RWPE2 (cell line): ENCODE measurements at places on chromosomes 6 and 20.

GRCh38 chr6:91358986-91359385, 772.1 kb upstream of the MAP3K7 start:
- no peak for DNase-seq
- H3K4me1 ChIP-seq: no peaks in the 10 kb centered on the region
- H3K27ac ChIP-seq: no peak overlapping the region

DNA sequence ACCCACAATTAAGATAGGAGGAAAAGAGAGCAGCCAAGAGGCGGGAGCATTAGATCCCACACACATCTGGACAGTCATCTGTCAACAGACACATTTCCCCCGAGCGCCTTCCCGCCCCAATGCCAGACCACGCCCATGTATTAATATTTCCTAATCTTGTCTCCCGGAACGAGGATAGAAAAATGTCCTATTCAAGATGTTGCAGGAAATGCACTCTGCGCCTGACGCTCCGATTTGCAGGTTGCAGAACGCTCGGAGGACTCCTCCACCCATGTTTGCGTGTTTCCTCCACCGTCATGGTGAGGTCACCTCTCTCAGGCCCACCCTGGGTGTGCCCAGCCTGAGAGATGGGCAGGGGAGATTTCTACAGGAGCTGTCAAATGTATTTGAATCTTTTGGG, 215.2 kb downstream of the TAF4 start:
- DNase-seq: no peak
- H3K36me3 ChIP-seq: peaks cover 5% of the 10 kb centered on the region; the same call in 1 of the 2 replicates
- H3K4me3 ChIP-seq: no peak overlapping the region
- H3K27me3 ChIP-seq: no peaks in the 10 kb centered on the region
- H3K27ac ChIP-seq: no peak overlapping the region

DNA sequence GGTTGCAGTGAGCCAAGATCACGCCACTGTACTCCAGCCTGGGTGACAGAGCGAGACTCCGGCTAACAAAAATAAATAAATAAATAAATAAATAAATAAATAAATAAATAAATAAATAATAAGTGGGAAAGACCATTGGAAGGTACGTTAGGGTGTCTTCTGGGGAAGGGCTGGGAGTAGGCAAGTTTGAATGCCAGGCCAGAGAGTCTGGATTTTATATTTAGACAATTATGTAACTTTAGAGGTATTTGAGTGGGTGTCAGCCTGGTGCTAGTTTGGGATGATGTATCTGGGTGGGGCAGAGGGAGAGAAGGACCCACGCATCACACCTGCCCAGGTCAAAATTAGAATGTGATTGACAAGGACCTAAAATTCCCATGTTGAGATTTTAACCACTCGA, 108.5 kb upstream of the PRND start:
- no peaks in the 10 kb centered on the region for H3K36me3 ChIP-seq
- no peaks in the 10 kb centered on the region for H3K27me3 ChIP-seq
- DNase-seq: no peak

DNA sequence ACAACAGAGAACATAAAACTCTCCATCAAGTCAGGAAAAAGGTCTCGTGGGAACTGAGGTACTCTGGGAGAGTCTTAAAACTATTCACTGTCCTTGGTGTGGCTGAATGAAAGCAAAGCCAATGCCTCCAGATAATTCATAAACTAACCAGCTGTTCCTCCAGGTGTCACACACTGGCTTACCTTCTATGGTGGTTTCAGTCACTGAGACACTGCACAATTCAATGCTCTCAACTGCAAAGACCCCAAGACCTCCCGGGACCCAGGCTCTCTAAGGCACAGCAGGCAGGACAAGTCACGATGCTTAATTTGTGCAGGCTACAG, 100.8 kb downstream of the GMPR start:
- no peak for DNase-seq
- H3K27me3 ChIP-seq: no peaks in the 10 kb centered on the region
- H3K27ac ChIP-seq: peak overlapping the region; percentile 52

GRCh38 chr6:113522376-113522775, 334.8 kb upstream of the MARCKS start:
- H3K4me1 ChIP-seq: no peaks in the 10 kb centered on the region
- no peaks in the 10 kb centered on the region for H3K36me3 ChIP-seq
- no peak overlapping the region for H3K4me3 ChIP-seq

DNA sequence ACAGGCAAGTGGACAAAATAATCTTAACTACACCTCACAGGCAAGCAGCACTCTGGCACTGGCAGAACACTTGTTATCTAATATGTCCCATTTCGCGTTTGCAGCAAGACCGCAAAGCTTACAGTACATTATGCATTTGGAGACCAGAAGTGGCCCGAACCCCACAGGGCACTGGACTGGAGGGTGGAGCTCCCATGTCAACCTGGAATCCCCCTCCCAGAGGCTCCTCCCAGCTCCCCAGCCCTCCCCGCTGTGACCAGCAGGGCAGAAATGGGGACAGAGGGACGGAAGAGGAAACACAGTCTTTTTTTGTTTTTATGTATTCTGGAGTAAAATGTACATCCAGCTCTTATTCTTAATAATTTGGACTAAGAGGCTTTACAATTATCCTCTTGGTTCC, 263.7 kb downstream of the SMOC2 start:
- no peak overlapping the region for H3K4me3 ChIP-seq
- DNase-seq: no peak
- no peak overlapping the region for H3K27ac ChIP-seq
- H3K27me3 ChIP-seq: no peaks in the 10 kb centered on the region
- no peaks in the 10 kb centered on the region for H3K36me3 ChIP-seq

DNA sequence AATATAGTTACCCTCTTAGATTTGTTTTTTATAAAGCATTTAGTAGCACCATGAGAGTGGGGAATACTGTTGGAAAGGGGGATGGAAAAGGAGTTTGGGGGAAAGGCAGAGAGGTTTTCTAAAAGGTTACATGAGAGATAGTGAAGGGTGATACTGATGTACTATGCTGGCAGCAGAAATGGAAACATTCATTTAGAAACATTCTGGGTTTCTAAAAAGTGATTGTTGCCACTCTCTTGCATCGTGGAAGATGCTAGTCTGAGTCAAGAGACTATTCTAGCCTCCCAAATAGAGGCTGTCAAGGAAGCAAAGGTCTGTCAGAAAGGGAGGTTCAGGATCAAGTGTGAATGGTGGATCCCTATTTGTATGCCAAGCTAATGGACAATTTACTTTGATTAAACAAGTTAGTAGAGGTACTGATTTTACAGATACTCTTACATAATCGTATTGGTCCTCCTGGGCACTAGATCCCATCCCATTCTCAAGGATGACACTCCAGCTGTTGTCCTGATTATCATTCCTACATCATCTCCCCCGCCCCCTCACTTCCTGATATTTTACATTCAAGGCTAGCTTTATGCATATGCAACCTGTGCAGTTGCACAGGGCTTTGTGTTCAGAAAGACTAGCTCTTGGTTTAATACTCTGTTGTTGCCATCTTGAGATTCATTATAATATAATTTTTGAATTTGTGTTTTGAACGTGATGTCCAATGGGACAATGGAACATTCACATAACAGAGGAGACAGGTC, 15.4 kb upstream of the ABT1 start:
- DNase-seq: no peak
- H3K27ac ChIP-seq: no peak overlapping the region

DNA sequence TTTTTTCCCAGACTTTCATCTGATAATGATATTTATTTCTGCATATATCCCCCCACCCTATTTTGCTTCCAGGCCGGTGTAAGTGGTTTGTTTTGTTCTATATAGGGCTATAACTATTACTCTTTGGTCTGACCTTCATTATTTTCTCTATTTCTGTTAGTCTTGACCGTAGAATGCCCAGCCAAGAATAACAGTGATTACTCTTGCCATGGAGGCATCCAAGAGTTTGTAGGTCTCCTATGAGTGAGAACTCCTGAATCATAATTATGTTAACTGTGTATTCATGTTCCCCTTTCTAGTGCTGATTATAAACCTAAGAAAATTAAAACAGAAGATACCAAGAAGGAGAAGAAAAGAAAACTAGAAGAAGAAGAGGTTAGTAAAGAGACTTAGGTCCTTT, 52.2 kb downstream of the TOP1 start:
- DNase-seq: no peak
- H3K36me3 ChIP-seq: peaks cover 100% of the 10 kb centered on the region
- no peak overlapping the region for H3K27ac ChIP-seq
- H3K4me1 ChIP-seq: peaks cover 18% of the 10 kb centered on the region

- no peak overlapping the region for H3K4me3 ChIP-seq
- peaks cover 49% of the 10 kb centered on the region for H3K36me3 ChIP-seq
- no peak overlapping the region for H3K27ac ChIP-seq
- H3K27me3 ChIP-seq: no peaks in the 10 kb centered on the region
- DNase-seq: no peak
- H3K4me1 ChIP-seq: peaks cover 4% of the 10 kb centered on the region
Observed at GRCh38 chr6:75102301-75102700, 103.6 kb downstream of the COL12A1 start.

GRCh38 chr20:43988867-43989266, 74.2 kb downstream of the TOX2 start:
- no peaks in the 10 kb centered on the region for H3K36me3 ChIP-seq
- no peaks in the 10 kb centered on the region for H3K27me3 ChIP-seq
- no peak overlapping the region for H3K4me3 ChIP-seq
- no peak for DNase-seq
- H3K27ac ChIP-seq: no peak overlapping the region

DNA sequence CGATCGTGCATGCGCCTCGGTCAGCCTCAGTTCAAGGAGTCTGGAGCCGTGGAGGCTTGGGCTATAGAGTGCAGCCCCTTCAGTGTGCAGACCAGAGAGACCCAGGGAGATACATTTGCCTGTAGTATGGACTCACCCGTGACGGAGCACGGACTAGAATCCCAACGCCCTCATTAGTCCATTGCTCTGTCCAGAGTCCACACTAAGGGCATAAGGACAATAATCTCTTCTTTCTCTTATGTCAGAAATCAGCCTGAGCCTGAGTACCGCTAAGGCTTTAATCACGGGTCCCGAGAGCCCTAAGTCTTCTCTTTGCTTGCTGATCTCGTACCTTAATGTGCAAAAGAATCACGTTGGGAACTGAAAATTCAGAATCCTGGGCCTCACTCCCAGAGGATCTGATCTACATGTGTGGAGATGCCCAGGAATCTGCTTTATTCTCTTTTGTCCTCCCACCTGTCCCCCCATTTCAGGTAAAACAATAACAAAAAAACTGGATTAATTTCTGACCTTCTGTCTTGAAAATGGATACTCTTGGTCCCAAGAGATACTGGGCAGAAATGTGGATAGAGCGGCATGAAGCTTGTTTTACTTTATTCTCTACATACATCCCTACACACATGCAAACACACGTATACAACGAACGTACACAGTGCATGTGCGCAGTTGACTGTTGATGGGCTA, 671 bp downstream of the BPHL start:
- H3K27ac ChIP-seq: peak overlapping the region; percentile 39
- H3K4me3 ChIP-seq: peak overlapping the region; percentile 61
- no peaks in the 10 kb centered on the region for H3K27me3 ChIP-seq
- no peaks in the 10 kb centered on the region for H3K36me3 ChIP-seq
- no peak for DNase-seq

DNA sequence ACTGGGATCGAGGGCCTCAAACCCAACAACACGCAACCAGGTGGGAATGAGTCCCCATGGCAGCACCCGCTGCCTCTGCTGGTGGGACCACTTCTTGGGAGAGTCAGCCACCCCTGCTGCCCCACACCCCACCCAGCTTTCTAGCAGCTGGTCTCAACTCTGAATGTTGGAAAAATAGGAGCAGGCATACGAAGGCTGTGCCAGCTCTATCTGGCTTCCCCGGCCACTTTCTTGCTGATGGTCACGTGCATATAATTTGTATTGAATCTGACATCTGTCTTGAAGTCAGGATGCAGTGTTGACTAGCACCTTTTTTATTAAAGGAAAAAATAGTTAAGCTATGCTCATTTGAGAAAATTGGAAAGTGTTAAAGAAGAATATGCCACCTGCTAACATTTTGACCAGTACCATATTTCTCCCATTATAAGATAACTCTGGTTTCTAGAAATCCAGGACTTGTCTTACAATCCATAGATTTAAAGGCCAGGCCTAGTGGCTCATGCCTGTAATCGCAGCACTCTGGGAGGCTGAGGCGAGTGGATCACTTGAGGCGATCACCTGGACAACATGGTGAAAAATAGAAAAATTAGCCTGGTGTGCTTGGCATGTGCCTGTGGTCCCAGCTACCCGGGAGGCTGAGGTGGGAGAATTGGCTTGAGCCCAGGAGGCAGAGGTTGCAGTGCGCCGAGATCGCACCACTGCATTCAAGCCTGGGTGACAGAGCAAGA, 26.9 kb upstream of the MAPRE1 start:
- DNase-seq: no peak
- H3K4me1 ChIP-seq: no peaks in the 10 kb centered on the region
- no peaks in the 10 kb centered on the region for H3K27me3 ChIP-seq
- no peak overlapping the region for H3K4me3 ChIP-seq
- H3K36me3 ChIP-seq: no peaks in the 10 kb centered on the region

DNA sequence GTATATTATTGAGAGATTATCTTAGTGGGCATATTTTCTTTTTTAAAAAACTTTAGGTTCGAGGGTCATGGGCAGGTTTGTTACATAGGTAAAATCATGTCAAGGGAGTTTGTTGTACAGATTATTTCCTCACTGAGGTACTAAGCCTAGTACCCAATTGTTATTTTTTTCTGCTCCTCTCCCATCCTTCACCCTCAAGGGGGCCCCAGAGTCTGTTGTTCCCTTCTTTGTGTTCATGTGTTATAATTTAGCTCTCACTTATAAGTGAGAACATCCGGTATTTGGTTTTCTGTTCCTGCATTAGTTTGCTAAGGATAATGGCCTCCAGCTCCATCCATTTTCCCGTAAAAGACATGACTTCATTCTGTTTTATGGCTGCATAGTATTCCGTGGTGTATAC, 247.9 kb upstream of the RAB32 start:
- H3K4me1 ChIP-seq: peaks cover under 1% of the 10 kb centered on the region
- H3K4me3 ChIP-seq: no peak overlapping the region
- no peak for DNase-seq
- no peaks in the 10 kb centered on the region for H3K36me3 ChIP-seq
- H3K27ac ChIP-seq: no peak overlapping the region
- no peaks in the 10 kb centered on the region for H3K27me3 ChIP-seq

DNA sequence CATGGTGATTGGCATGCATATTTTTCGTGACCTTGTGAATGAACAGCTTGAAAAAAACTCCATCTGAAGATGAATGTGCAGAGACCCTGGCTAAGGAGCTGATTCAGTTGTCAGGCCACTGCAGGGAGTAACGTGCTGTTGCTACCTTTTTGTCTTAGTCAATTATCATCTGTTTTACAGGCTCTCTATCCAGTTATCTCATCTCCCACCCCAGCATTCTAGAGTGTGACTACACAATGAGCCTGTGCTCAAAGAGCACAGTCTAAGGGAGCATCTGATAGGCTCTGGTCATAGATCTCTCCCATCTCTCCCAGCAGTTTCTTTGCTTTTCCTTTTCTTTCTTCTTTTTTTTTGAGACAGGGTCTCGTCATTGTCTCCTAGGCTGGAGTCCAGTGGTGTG, 45.5 kb downstream of the NDRG3 start:
- H3K4me1 ChIP-seq: no peaks in the 10 kb centered on the region
- H3K36me3 ChIP-seq: no peaks in the 10 kb centered on the region
- H3K27me3 ChIP-seq: no peaks in the 10 kb centered on the region
- H3K27ac ChIP-seq: no peak overlapping the region
- no peak overlapping the region for H3K4me3 ChIP-seq
- DNase-seq: no peak

- H3K27ac ChIP-seq: no peak overlapping the region
- H3K4me1 ChIP-seq: no peaks in the 10 kb centered on the region
- DNase-seq: no peak
Observed at GRCh38 chr6:10621213-10621612, 73.2 kb downstream of the C6orf52 start.

- no peak overlapping the region for H3K4me3 ChIP-seq
- peaks cover 34% of the 10 kb centered on the region for H3K4me1 ChIP-seq
- H3K36me3 ChIP-seq: no peaks in the 10 kb centered on the region
- no peaks in the 10 kb centered on the region for H3K27me3 ChIP-seq
- DNase-seq: no peak
- peak overlapping the region; percentile 38 for H3K27ac ChIP-seq
Observed at GRCh38 chr6:11425431-11425871, 112.1 kb upstream of the TMEM170B start.
